ENCODE measurements at places on chromosomes 16 and 17.

GRCh38 chr16:88196471-88197400, 186.0 kb upstream of the ZNF469 start:
- DNase-seq: no peak

DNA sequence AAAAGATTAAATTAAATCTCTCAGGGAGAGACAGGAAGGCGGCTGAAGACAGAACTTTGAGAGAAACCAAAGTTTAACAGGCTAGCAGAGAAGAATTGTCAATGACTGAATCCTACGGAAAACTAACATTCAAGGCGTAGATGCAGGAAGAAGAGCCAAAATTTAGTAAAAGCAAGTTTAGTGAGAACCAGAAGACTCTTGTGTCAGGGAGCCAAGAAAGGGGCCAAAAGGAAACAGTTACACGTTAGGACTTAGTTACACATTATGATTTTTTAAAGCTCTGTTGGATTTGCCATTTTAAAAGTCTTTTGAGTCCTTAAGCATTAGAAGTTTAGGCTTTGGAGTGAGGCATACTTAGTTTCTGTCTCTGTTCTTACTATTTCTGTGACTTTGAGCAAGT, 164.6 kb downstream of the CHD9 start:
- no peak for DNase-seq

- DNase-seq: no peak
Observed at GRCh38 chr16:81885976-81886586, 107.0 kb downstream of the PLCG2 start.

DNA sequence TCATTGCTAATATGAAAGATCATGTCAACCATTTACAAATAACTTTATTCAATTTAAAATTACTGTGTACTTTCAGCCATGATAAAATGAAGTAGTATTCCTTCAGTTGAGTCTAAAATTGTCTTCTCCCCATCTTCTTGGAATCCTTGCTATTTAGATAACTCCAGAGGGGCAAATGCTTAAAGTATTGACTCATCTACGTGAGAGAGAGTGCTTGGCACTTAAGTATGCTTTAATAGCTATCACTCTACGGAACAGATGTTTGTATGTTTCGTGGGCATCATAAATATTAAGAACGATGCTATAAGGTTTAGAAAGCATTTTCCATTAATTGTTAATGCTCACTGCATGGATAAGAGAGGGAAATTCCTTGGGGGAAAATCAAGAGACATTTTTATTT, 69.3 kb upstream of the MED13 start:
- no peak for DNase-seq

- DNase-seq: no peak
Observed at GRCh38 chr17:60415146-60415545, 7.1 kb upstream of the CHCT1 start.

DNA sequence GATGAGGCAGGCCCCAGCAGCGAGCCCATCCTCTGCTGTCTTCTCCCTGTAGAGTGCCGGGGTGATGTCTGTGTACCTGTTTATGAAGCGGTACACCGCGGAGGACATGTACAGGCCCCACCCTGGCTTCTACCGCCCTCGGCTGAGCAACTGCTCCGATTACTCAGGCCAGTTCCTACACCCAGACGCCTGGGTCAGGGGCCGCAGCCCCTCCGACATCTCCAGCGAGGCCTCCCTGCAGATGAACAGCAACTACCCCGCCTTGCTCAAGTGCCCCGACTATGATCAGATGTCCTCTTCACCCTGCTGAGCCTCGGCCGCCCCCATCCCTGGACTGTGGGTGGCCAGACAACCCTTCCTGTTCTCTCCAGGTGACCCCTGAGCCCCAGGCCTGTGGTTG, 50.0 kb downstream of the CACNG5 start:
- DNase-seq: no peak

- no peak for DNase-seq
Observed at GRCh38 chr17:75684249-75684648, 17.1 kb downstream of the SAP30BP start.

DNA sequence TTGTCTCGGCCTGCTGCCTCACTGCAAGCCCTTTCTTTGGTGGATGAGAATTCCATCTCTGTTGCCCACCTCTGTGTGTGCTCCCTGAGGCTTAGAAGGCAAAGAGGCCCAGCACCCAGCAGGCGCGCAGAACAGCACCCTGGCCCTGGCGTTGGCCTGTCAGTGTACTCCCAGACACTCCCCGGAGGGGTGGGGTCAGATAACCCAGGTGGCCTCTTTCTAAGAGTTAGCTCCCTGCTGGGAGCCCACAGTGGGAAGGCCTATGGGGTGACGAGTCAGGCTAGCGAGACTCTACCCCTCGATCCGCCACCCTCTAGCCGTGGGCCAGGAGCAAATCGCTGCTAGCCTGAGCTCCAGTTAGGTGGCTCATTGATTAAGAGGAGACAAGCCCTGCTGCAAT, 38.1 kb downstream of the SRL start:
- no peak for DNase-seq

GRCh38 chr16:86747761-86748160, 169.4 kb downstream of the FOXL1 start:
- DNase-seq: no peak

DNA sequence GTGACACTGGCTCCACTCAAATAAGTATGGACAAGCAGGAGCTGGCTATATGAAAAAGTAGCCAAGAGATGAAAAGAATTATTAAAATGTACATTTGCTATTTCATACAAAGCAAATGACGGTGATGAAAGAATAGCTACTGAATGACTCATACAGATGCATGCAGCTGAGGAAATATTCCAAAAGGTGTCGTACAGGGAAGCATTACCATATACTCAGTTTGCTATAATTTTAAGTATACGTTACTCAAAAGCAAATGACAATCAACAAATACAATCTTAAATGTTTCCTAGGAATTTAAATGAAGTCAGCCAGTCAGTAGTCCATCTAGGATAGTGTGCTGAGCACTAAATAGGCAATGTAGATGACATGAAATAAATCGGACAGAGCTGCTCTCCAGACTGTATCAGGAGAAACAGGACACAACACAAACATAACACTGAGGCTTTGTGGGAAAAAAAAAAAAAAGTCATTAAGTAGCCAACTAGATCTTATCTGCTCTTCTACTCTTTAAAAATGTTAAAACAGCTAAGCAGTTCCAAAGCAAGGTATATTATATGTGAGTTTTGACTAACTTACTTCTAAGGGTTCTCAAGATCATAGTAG, 65.0 kb downstream of the NCOR1 start:
- DNase-seq: no peak

GRCh38 chr16:2009164-2009711, 383 bp downstream of the ZNF598 start:
- DNase-seq: peak; percentile 56
